ENCODE measurements at places on chromosomes 7 and 10. TPM values are rescaled to one million over a fixed set of nuclear protein-coding genes. Genes with fewer than 3 reads are reported as not detected.

Gene SPDYE8
- not detected for polyA plus RNA-seq

Gene STAG3
- 0.99 TPM for polyA plus RNA-seq

Gene GJD4
- polyA plus RNA-seq, result not detected

Gene OR2A12
- polyA plus RNA-seq, result not detected

Gene ELMO1
- 22.4 TPM for polyA plus RNA-seq

Gene ZNRF2
- 8.2 TPM for polyA plus RNA-seq

Gene NUTM2E
- polyA plus RNA-seq, result 0.58 TPM

Gene SPAM1
- not detected for polyA plus RNA-seq

Gene SEMA3E
- 0.31 TPM for polyA plus RNA-seq

Gene PCLO
- 0.55 TPM for polyA plus RNA-seq

Gene RAPGEF5
- 18.0 TPM for polyA plus RNA-seq

Gene CFAP43
- polyA plus RNA-seq, result 0.07 TPM

Gene ZNF467
- 17.1 TPM for polyA plus RNA-seq

Gene ZNF679
- not detected for polyA plus RNA-seq

Gene FGL2
- polyA plus RNA-seq, result 2.6 TPM

Gene CNNM1
- 0.04 TPM for polyA plus RNA-seq

Gene DMBT1
- 0.63 TPM for polyA plus RNA-seq

Gene ASAH2
- 0.40 TPM for polyA plus RNA-seq

Gene GPER1
- 11.1 TPM for polyA plus RNA-seq

Gene RADIL
- 1.9 TPM for polyA plus RNA-seq

Gene SLC39A12
- polyA plus RNA-seq, result not detected

Gene DYDC1
- polyA plus RNA-seq, result not detected

Gene ZNF680
- polyA plus RNA-seq, result 2.2 TPM

Gene CALU
- polyA plus RNA-seq, result 60.5 TPM

Gene TEX47
- polyA plus RNA-seq, result not detected

Gene ANTXRL
- polyA plus RNA-seq, result 1.9 TPM

Gene SORCS1
- polyA plus RNA-seq, result 0.22 TPM

Gene VGF
- not detected for polyA plus RNA-seq

Gene OPALIN
- polyA plus RNA-seq, result not detected

Gene ZFYVE27
- polyA plus RNA-seq, result 16.4 TPM

Gene FKBP9
- 75.1 TPM for polyA plus RNA-seq

Gene FXYD4
- polyA plus RNA-seq, result 0.77 TPM

Gene ADRB1
- polyA plus RNA-seq, result 1.8 TPM

Gene PDZD7
- polyA plus RNA-seq, result 0.25 TPM

Gene MSS51
- polyA plus RNA-seq, result 1.2 TPM

Gene CYP2C9
- polyA plus RNA-seq, result not detected

Gene SAMD9L
- 2.0 TPM for polyA plus RNA-seq

Gene ZPBP
- polyA plus RNA-seq, result not detected

Gene CYP3A5
- polyA plus RNA-seq, result not detected

Gene BICC1
- 4.6 TPM for polyA plus RNA-seq

Gene ATXN7L1
- polyA plus RNA-seq, result 3.7 TPM

Gene NKX1-2
- not detected for polyA plus RNA-seq

Gene PIP
- not detected for polyA plus RNA-seq

Gene ZNF804B
- polyA plus RNA-seq, result not detected

Gene SHTN1
- 3.2 TPM for polyA plus RNA-seq

Gene AIFM2
- 24.6 TPM for polyA plus RNA-seq

Gene MAT1A
- polyA plus RNA-seq, result not detected

Gene ACSM6
- 0.34 TPM for polyA plus RNA-seq

Gene CACUL1
- 4.1 TPM for polyA plus RNA-seq

Gene XPNPEP1
- polyA plus RNA-seq, result 63.9 TPM

Gene HTR5A
- not detected for polyA plus RNA-seq

Gene CTTNBP2
- polyA plus RNA-seq, result 9.2 TPM

Gene LRIT2
- not detected for polyA plus RNA-seq

Gene FAM20C
- polyA plus RNA-seq, result 16.0 TPM

Gene ZNF273
- polyA plus RNA-seq, result 1.1 TPM

Gene AGMO
- 2.4 TPM for polyA plus RNA-seq

Gene PAX4
- polyA plus RNA-seq, result not detected

Gene SEPTIN7
- 286 TPM for polyA plus RNA-seq
